KBM-7 (cell line): ENCODE measurements at places on chromosomes 11 and 22.

DNA sequence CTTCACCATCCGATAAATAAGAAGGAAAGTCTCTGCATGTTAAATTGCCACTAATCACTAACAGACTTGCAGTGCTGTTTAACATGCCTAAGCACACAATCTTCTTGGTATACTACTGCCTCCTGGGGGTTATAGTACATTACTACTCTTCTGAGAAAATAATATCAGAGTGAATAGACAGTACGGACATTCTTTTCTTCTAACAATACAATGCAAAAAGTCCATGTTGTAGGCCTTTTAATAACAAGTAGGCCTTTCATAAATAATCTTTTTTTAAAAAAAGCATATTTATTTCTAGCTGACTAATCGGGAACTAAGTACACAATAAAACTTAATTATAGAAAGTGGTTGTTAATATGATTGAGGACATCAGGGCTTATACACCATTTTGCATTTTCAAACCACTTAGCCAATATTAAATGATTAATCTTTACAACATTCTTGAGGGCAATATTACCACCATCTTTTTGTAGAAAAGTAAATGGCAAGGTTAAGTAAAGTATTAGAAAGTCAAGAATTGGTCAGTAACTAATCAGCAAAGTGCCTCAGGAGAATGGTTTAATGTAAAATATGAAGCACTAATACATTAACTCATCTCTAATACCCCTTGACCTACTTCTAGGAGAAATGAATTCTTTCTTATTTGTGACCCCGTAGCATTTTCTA, 84.7 kb downstream of the TTC28 start:
- peak; percentile 61 for DNase-seq

DNA sequence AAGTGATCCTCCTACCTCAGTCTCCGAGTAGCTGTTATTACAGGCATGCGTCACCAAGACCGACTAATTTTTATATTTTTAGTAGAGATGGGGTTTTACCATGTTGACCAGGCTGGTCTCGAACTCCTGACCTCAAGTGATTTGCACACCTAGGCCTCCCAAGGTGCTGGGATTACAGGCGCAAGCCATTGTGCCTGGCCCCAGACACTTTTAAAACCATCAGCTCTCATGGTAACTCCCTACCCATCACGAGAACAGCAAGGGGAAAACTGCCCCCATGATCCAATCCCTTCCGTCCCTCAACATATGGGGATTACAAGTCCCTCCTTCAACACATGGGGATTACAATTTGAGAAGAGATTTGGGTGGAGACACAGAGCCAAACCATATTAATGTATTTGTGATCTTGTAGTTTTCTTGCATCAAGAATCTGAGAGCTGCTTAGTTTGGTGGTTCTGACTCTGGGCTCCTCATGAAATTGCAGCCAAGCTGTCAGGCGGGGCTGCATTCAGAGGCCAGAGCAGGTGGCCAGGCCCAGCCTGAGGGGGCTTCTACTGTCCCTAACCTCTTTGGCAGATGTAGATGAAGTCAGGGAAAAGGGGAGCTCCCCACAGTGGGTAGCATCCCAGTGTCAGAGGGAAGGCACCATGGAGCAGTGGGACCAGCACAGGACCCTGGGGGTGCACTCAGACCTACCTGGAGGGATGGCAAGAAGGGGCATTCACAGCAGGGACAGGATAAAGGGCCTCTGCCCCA, 31.2 kb upstream of the PRAME start:
- no peak for DNase-seq

DNA sequence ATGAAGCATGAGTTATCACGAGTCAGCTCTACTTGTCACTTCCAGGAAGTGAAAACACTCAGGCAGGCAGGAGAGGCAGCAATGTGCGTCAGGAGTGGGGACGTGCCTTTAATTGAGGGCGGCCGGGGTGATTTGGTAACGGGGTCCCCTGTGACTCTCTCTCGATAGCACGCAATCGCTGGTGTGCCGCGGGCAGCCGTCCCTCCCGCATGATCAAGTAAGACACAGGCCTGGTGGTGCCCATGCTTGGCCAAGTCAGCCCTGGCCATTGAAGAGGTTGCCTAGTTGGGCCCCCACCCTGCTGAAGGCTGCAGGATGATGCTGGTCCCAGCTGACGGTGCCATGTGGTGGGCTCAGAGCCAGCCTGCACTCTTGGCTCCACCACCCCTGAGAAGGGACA, 29.7 kb downstream of the CACNG2 start:
- DNase-seq: no peak

DNA sequence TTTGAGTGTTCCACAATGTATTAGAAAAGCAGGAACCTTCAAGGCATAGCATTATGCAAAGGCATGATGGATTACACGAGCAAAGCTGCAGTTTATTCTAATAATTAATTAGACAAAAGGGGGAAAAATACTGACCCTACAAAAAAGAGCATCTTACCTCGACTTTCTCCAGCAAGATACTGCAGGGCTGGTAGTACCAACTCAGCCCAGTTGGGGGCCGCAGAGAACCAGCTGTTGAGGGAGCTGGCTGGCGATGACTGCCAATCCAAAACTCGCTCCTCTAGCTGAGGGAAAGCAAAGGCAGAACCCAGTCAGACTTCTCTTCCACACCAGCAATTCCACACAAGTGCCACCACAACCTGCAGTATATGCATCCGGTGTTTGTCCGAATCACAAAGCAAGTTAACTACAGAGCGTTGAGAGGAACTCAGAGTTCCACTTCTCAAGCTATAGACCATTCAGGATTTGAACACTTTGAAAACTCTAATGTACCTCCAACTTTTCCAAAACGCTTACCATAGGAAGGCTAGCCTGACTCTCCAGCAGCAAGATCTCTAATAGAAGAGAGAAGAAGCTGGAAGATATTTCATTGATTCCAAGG, 13.7 kb downstream of the NFRKB start:
- peak; percentile 57 for DNase-seq

DNA sequence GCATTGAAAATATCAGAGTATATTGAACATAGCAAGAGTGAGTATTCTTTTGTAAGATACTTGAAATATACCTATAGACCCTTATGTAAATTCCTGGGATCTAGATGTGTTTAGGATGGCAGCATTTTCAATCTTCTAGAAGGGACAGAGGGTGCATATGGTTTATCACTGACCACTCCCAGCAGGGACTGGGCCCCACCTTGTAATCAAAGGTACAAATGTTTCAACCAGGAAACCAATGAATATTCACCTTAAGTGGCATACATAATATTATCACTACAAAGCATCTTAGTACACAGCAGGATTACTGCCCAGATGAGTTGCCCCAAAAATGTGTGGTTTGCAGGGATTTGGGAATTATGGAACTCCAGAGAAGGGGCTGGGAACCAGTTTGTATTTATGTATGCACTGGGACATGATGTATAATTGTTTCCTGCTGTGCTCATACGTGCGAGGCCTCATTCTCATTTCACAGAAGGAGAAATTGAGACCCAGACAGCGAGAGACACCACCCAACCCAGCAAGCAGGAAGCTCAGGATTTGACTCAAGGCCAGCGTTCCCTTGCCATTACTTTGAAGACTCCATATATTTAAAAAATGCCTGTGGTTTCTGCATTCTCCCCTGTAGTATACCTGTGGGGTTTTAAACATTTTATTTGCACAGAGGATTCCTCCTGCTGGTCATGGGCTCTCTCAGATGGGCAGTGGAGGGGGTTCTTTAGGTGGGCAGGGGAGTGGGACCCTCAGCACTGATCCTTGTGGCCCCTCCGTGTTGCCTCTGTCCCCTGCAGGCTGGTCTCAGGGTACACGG, 5.2 kb downstream of the APOL4 start:
- DNase-seq: no peak

- no peak for DNase-seq
These were observed 20.7 kb upstream of the BID start for GRCh38 chr22:17794726-17795542.

DNA sequence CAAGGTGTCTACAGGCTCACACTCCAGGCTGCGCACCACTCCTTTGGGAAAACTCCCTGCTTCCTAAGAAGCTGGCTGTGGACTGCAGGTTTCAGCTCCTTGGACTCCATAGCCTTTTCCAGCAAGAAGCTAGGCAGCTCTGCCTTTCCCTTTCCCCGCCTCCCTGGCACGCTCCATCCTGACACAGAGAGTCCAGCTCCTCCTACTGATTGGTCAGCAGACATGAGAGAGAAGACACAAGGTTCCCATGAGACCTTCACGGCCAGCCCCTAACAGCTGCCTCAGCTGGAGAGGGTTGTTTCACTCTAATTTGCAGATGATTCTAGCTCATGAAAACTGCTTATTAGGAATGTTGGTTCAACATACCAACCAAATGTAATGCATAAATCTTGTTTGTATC, 27.6 kb downstream of the TENM4 start:
- DNase-seq: no peak

DNA sequence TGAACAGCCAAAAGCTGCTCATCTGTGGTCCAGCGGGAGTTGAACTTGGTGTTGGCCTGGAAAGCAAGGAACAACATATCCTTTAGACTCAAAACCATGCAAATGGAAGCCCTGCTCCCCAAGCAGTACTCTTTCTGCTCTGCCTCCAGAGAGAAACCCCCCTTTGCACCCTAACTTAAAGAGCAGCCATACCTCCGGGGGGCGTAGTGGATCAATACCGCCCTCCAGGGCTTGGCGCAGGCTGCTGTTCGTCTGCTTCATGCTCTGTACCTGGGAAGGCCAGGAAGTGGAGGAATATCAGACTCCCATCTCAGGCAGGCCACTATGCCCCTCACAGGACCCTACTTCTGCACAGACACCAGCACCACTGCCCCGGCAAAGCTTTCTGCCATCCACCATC, 4.3 kb downstream of the RCOR2 start:
- DNase-seq: no peak
